Endothelial cell (in vitro differentiated cells): ENCODE measurements at places on chromosomes 16 and 17.

DNA sequence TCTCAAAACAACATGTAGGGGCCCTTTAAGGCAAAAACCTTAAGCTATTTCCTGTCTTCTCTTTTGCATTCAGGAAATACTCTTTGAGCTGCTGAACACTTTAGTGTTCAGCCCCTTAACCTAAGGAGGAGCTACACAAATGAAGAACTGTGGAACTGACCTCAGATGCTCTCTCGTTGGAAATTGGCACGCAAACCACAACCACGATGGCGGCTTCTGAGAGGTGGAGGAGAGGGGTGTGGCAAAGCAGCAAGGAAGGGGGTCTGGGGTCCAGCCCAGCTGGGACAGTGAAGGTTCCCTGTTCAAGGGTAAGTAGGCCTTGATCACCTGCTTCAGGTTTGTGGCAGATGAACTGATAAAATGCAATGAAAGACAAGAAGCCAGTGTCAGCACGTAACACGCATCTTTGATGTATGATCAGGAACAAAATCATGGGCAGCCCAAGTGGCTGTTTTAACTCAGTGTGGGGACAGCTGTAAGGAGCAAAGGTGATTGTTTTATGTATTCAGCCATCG is 291.6 kb upstream of the TNRC6C start:
- no peak for DNase-seq

- peak; percentile 59 for DNase-seq
Observed at GRCh38 chr16:79509211-79509631, 91.3 kb downstream of the MAF start.

DNA sequence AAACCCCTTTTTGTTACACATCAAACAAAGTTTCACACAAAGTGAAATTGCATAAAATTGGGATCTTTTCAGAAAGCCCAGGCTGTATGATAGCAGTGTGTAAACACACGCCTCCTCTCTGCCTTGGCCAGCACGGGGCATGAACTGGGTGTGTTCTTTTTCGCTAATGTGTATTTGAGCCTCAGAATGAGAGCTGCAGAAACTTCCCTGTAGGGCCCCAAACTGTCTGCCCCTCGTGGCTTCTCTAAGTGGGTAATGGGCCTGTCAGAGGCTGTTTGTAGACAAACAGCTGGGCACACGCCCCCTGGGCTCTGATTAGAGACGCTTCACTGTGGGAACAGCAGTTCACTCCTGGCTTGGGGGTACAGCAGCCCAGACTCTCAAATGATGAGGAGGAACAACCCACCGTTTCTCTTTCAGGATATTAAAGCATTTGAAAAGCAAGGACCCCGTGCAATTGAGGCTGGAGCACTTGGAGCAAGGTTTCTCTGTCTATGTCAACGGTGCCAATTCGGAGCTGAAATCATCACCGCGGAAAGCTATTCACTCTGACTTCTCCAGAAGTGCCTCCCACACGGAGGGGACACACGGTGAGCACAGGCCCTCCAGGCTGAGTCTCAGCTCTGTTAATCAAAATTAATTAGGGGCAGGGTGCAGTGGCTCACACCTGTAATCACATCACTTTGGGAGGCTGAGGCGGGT is 78.4 kb downstream of the KATNIP start:
- DNase-seq, result no peak

GRCh38 chr17:76252040-76252954 is 12.0 kb upstream of the RNF157 start:
- DNase-seq, result no peak

DNA sequence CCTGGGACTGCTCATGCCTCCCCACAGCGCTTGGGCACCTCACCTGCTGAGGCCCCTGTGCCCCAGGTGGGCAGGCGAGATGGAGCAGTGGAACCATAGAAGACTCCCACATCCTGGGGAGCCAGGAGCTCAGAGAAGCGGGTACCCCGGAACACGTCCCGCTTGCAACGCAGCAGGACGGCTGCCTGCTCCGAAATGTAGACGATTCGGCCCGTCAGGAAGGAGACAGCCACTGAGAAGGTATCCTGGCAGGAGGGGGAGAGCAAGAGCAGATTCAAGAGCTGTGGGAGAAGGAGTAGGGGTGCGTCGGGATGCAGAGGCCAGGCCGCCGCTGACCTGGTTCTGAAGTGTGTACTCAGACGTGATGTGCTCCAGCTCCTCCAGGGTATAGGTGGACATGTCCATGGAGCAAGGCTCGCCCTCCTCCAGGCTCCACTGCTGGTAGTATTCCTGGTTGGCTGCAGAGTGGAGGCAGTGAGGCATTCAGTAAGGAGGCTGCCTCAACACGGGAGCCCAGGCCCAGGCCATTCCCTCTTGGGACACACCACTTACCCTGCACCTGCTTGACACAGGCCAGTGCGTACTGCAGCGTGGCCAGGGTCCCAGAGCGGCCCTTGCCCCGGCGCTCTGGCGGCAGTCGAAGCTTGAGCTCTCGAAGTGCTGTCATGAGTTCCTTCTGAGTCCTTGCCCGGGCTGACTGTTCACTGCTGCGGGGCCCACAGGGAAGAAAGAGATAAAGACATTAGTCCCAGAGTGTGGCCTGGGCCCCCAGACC is 2.6 kb downstream of the PER1 start:
- DNase-seq, result no peak

DNA sequence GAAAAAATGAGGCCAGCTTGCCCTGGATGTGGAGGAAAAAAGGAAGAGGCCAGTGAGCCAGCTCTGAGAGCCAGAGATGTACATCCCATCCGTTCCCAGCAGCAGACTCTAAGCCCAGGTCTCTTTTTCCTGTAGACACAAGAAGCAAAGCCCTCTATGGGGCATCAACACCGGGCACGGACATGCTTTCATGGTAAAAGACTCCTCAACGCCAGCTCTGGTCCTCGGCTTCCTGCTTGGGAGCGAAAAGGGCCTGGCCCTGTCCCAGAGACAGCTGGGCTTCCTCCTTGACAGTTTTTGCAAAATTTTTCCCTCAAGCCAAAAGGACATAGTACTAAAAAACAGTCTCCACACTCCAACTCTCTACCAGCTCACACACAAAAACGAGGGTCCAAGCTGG is 27.1 kb downstream of the PELP1 start:
- DNase-seq, result no peak

DNA sequence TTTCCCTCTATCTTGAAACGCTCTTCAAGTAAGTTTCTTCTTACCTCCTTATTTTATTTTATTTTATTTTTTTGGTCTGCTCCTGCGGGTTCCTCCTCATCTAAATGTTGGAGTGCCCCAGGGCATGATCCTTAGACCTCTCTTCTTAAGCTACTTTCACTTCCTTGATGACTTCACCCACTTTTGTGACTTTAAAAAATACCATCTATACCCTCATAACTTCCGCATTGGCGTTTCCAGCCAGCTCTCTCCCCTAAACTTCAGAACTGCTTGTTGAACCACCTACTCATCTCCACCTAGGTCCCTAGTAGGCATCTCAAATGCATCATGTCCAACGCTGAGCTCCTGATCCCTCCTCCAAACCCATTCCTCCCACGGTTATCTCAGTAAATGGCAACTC is 51.4 kb upstream of the NFAT5 start:
- no peak for DNase-seq
